ENCODE measurements at places on chromosomes 5 and 9.
A peak's percentile ranks its signal among the peaks of the same experiment; 100 is the strongest.

GRCh38 chr5:121182788-121183490 is 668.7 kb upstream of the FTMT start:
- DNase-seq, result no peak

GRCh38 chr5:43609752-43610151 is 6.8 kb downstream of the NNT start:
- peak; percentile 10 for DNase-seq

GRCh38 chr5:164597293-164597900 is 1092.0 kb downstream of the MAT2B start:
- DNase-seq, result no peak

DNA sequence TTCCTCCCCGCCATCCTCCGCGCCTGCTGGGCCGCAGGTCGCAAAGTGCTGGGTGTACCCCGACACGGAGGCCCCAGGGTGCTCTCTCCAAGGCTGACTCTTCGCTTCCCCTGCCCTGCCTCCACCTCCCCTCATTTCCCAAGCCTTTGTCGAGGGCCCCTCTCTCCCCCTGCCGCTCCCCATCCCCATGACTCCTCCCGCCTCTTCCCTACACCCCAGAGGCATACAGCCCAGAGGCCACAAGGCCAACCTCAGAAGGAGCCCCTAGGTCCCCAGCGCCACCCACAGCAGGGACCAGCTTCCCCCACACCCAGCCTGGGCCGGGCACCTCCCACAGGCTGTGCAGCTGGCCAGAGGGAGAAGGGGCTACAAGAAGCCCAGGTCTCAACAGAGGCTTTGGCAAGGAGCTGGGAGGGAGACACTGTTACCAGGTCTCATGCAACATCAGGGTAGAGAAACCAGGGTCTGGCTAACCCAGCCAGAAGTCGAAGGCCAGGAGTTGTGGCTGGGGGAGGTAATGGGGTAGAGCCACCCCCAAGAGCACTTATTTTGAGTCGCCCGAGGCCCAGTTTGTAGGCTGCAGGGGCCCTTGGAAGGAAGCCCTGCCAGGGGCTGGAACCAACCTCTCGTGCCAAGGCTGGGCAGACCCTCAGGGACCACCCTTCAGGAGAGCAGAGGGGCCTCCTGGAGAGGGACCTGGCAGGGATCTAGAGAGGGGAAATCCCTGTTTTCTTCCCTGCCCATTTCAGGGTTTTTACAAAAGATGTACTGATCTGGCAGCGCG is 24.5 kb upstream of the SARDH start:
- no peak for DNase-seq

- no peak for DNase-seq
Observed at GRCh38 chr9:38130724-38131123, 61.7 kb upstream of the SHB start.

DNA sequence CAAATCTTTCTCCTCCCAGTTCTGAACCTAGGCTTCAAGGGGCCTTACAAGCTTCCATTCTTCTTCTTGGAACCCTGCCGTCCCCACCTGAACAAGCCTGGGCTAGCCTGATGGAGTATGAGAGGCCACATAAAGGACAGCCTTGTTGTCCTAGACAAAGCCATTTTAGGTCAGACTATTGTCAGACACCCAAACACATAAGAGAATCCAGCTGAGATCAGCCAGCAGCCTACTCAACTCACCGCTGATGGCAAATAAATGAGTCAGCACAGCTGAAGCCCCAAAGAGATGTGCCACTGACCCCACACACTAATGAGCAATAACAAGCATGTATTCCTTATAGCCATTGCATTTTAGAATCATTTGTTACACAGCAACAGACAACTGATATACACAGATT is 33.8 kb downstream of the SVEP1 start:
- DNase-seq, result no peak

Data from hematopoietic multipotent progenitor cell (in vitro differentiated cells).